ENCODE measurements at places on chromosomes 3 and 15.

DNA sequence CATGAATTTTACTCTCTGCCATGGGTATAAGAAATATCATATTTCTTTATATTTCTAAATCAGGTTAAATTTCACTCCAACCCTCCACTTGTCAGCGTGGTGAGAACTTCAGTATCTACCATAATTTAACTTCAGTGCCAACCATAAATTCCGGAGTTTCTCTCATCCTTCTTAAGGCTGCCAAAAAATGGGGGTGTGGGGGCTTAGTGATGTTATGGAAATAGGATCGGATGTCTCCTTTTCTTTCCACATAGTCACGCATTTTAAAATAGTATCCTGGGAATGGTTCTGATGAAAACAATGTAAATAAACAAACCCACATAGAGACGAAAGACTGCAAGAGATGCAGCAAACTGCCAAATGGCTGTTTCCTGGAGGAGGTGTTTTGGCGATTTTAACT is 12.9 kb upstream of the FAM3D start:
- DNase-seq, result no peak

DNA sequence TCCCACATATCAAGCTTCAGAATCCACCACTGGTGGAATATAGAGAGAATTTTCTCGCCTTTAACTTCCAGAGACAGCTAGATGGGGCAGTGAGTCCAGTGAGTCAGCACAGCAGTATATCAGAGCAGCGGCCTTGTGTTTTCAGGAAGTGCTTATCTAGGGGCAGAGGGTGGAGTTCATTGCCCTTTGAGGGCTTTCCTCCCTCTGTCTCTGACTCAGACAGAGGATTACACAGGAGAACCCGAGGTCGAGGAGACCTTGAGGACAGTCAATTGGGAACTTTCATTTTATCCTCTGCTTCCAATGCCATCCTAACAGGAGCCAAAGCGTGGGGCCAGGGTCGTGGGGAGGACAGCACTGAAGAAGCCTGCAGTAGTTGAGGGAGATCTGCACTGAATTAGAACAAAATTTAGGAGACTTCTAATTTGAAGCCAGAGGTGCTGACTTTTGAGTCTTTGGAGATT is 109.6 kb upstream of the UMPS start:
- DNase-seq, result no peak

GRCh38 chr15:72312605-72313447 is 7.1 kb downstream of the CELF6 start:
- DNase-seq, result peak; percentile 89

GRCh38 chr15:48409623-48410022 is 78.4 kb downstream of the DUT start:
- no peak for DNase-seq

GRCh38 chr15:63582718-63583426 is 14.3 kb upstream of the FBXL22 start:
- DNase-seq, result peak; percentile 77

DNA sequence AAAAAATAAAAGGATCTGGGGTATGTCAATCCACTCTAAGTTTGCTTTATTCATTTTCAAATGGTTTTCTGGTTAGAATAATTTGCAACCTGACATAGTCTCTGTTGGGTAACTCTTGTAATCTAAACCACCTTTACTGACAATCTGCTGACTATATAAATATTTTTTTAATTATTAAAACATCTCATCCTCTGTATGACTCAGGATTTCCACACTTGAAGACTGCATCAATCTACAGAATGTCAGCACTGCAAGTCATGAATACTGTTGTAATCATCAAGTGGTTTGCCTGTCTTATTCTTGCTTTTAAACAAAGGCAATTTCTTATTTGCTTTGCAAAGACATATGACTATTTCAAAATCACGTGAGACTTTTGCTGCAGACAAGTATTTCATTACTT is 42.1 kb downstream of the VGLL3 start:
- DNase-seq, result no peak

DNA sequence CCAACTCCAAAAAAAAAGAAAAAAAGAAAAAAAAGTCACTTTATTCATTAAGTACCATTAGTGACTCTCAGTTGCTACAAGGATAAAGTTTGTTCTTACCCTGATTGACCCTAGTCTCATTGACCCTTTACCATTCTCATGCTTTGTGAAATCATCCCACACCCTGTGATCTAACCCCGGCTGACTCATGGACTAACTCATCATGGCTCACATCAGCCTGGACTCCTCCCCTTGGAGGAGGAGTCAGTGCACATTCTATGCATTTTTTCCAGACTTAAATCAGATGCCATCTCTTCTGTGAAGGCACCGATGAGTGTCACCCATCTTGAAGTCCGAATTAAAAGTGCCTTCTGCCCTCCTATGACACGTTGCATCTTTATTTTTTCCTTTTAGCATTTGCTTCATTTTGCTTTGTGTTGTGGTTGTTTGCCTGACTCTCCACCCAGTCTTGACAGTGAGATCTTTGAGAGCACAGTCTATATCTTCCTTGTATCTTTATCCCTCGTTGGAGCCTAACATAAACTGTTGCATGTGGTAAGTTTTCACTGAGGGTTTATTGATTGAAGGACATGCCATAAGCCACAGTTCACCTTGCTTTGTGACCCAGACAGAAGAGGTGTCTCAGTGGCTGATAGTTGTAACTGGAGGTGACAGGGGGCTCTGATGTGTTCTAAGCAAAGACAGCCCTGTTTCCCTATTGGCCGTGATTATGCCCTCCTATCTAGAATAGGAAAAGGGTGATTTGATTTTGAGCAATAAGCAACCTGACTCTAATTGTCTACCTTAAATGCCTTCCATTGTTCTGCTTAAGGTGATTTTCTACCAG is 72.1 kb downstream of the IL1RAP start:
- DNase-seq, result peak; percentile 81

DNA sequence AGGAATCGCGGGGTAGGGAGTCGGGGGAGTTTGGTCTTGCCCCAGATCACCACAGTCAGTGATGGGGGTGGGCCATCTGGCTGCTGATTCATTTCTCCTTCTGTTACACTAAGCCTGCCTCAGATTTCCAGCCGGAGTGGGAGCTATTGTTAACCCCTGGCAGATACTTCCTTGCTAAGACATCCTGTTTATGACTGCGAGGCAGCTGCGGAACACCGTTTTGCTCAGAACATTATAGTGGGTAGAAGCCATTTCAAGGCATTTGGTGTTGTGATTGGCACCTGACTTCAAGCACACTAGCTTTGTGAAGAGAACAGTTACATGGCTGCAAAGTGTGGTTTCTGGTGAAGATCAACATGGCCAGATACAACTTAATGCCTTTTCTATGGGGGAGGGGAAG is 73.8 kb downstream of the FLNB start:
- DNase-seq, result no peak

GRCh38 chr3:50286322-50287227 is 5.7 kb downstream of the IFRD2 start:
- DNase-seq, result no peak

DNA sequence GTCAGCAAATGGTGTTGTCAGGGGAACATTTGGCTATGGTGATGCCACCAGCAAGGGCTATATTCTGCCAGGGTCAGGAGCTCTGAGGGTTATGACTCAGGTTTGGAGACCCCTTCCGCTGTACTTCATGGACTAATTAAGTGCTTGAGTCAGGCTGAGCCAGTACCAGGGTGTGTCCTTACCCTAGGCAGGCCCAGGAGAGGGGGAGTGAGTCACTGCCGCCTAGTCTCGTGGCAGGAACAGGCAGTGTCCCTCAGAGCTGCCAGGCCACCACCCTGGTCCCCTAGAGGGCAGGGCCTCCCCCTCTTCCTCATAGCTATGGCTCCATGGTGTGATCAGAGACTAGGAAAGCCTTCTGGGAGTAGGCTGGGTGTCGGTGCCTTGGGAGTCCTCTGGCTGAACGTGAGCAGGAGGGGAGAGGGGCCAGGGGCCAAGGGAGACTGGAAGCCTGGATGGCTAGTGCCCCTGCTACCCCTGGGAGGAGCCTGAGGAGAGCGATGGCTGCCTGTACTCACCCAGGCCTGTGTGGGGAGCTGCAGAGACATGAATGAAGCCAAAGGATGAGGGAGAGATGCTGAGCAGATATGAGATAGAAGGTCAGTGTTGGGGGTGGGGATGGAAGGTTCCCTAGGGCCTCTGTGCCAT is 10.6 kb downstream of the MAPKAPK3 start:
- peak; percentile 62 for DNase-seq

- DNase-seq, result no peak
These were observed 257.7 kb upstream of the PEX5L start for GRCh38 chr3:180294282-180295027.

GRCh38 chr15:84747416-84748273 is 747 bp upstream of the ZNF592 start:
- DNase-seq, result peak; percentile 69

DNA sequence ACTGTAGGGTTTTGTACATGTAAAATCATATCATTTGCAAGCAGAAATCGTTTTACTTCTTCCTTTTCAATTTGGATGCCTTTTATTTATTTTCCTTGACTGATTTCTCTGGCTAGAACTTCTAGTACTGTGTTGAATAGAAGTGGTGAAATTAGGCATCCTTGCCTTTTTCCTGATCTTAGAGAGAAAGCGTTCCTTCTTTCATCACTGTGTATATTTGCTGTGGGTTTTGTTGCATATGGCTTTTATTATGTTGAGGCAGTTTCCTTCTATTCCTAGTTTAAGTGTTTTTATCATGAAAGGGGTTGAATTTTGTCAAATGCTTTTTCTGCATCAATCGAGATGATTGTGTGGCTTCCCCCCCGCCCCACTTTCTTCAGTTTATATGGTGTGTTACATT is 140.9 kb downstream of the ATG7 start:
- DNase-seq, result no peak

GRCh38 chr3:195385526-195385925 is 57.3 kb downstream of the ACAP2 start:
- DNase-seq, result no peak

- no peak for DNase-seq
These were observed 130.4 kb upstream of the ATP10A start for GRCh38 chr15:25993506-25993905.
